Calu3 (cell line): ENCODE measurements at places on chromosomes 6 and 20. TPM values are rescaled to one million over a fixed set of nuclear protein-coding genes. Genes with fewer than 3 reads are reported as not detected.

DNA sequence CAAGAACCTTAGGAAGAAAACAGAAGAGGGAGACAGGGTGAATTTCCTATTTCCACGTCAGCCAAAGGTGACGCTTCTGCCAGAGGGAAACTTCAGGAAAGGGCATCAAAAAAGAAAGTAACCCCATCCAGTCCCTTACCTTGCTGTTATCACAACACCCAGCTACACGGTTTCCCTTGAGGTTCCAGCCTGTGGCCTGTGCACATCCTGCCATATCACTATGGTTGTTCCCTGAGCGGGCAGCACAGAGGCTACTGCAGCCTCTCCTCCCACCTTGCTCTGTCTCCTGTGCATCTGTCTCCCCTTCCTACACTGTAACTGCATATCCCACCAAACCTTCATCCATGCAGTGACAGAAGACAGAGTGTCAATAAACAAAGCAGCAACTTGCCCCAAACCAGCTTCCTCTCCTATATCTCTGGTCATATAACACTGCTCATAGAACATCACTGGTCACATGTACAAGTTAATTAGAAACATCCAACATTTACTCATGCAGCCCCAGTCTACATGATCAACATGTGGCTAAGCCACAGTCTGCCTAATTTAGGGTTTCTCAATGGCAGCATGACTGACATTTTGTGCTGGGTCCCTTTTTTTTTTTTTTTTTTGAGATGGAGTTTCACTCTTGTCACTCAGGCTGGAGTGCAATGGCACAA, 54.7 kb downstream of the GFOD1 start:
- H3K4me1 ChIP-seq: peaks cover 12% of the 10 kb centered on the region
- H3K4me3 ChIP-seq: no peak overlapping the region
- H3K36me3 ChIP-seq: no peaks in the 10 kb centered on the region

- H3K4me1 ChIP-seq: no peaks in the 10 kb centered on the region
- H3K4me3 ChIP-seq: no peak overlapping the region
- H3K27ac ChIP-seq: no peak overlapping the region
- no peak for DNase-seq
- no peaks in the 10 kb centered on the region for H3K36me3 ChIP-seq
Observed at GRCh38 chr6:149433881-149434280, 33.8 kb downstream of the SUMO4 start.

The JPH2 gene
- total RNA-seq: 0.50 and 0.59 TPM in 2 replicates

The TOX2 gene
- total RNA-seq: not detected in 2 replicates

GRCh38 chr6:131212913-131213312, 77.6 kb downstream of the AKAP7 start:
- no peaks in the 10 kb centered on the region for H3K36me3 ChIP-seq
- H3K4me3 ChIP-seq: no peak overlapping the region

The HLA-DOA gene
- total RNA-seq: 1.7 and 4.1 TPM in 2 replicates
